Sciatic nerve (tissue), 2 donors: ENCODE measurements at places on chromosomes 12 and 14. TPM values are rescaled to one million over a fixed set of nuclear protein-coding genes. Genes with fewer than 3 reads are reported as not detected.

The ZDHHC22 gene
- not detected for total RNA-seq

The DAO gene
- total RNA-seq: not detected

The OVCH1 gene
- total RNA-seq: 4.9 TPM

The GPR68 gene
- 1.6 TPM for total RNA-seq

The IRAK3 gene
- 19.3 TPM for total RNA-seq

The CCDC197 gene
- not detected for total RNA-seq

The TUNAR gene
- total RNA-seq: not detected

The KRT75 gene
- total RNA-seq: not detected

The TEX22 gene
- total RNA-seq: 6.0 TPM

The SYT10 gene
- total RNA-seq: 6.3 TPM

The P3H3 gene
- total RNA-seq: 27.4 TPM

The BRF1 gene
- total RNA-seq: 48.4 TPM

The TAS2R31 gene
- 8.8 TPM for total RNA-seq

The KCNH3 gene
- 0.27 TPM for total RNA-seq

The REM2 gene
- total RNA-seq: 0.62 TPM

The B4GALNT3 gene
- total RNA-seq: 28.8 TPM

The TNS2 gene
- total RNA-seq: 265 TPM

The CISTR gene
- not detected for total RNA-seq

The TMEM132D gene
- total RNA-seq: 0.18 TPM

The TTC9 gene
- 11.1 TPM for total RNA-seq

The PRR4 gene
- 9.2 TPM for total RNA-seq
